ENCODE measurements at places on chromosomes 2 and 18.

DNA sequence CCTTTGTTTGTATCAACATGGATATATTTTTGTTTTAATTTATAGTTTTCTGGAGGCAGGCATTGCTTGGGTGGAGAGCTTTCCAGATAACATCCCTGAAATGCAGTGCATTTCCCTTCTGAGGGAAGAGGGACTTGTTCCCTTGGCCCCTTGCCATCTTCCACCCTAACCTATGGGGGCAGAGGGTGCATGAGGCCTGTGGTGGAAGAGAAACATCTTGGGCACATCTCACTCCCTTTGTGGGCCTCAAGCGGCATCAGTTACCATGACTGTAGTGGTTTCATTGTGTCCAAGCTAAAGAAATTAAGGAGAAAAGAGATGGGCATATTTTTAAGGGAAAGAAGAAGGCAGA lies 5.3 kb upstream of the RPL37A start:
- DNase-seq = no peak

DNA sequence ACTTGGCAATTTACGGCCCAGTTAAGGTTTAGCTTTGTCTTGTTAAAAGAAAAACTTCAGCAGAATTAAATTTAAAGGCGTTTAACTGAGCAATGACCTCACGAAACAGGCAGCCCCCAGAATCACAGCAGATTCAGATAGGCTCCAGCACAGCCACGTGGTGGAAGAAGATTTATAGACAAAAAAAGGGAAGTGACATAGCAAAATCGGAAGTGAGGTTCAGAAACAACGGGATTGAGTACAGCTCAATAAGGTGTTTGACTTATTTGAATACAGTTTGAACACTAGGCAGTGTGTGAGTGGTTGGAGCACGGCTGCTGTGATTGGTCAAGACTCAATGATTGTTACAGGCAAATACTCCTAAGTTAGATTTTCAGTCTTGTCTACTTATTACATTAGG lies 79.8 kb downstream of the MOGAT1 start:
- no peak for DNase-seq

DNA sequence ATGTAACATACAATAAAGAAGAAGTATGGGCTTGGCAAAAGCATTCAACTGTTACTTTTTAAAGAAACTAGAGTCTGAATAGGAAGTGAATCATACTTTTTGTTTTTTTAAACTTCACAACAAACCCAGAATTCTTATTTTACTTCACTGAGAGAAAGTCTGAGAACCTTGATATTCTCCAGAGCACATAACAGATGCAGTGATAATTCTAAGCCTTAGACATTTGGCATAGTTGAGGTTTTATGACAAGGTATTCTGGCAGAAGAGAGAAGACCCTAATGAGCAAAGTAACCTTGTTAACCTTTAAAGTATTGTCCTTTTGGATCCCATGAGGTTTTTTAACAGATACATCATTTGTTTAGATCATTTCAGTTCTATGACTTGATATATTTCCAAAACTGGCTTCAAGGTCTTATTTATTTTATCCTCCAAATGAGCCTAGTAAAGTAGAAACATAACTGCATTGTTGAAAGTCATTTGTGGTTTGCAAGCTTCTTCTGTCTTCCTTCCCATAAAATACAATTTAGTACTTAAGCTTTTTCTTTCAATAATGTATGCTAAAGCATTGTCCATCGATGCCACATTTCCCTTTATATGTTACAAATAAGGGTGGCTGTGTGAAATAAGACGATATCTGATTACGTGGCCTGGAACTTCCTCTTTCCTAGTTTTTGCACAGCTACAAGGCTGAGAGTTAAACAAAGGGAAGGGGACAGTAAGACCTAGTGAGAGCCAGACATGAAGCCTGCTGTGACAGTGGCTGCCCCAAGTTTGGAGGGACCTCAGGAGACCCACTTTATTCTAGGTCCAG lies 86.1 kb upstream of the ITPRID2 start:
- no peak for DNase-seq

GRCh38 chr2:29576231-29576630 lies 345.2 kb downstream of the ALK start:
- no peak for DNase-seq

GRCh38 chr2:215171796-215172195 lies 33.4 kb upstream of the ABCA12 start:
- no peak for DNase-seq

GRCh38 chr2:45986509-45986908 lies 310.7 kb upstream of the EPAS1 start:
- DNase-seq = no peak
